ENCODE measurements at places on chromosomes 16 and 17.
A peak's percentile ranks its signal among the peaks of the same experiment; 100 is the strongest.

GRCh38 chr17:59428916-59429485 is 97.5 kb downstream of the YPEL2 start:
- DNase-seq = no peak

- no peak for DNase-seq
These were observed 59.9 kb downstream of the PRMT7 start for GRCh38 chr16:68370581-68371275.

DNA sequence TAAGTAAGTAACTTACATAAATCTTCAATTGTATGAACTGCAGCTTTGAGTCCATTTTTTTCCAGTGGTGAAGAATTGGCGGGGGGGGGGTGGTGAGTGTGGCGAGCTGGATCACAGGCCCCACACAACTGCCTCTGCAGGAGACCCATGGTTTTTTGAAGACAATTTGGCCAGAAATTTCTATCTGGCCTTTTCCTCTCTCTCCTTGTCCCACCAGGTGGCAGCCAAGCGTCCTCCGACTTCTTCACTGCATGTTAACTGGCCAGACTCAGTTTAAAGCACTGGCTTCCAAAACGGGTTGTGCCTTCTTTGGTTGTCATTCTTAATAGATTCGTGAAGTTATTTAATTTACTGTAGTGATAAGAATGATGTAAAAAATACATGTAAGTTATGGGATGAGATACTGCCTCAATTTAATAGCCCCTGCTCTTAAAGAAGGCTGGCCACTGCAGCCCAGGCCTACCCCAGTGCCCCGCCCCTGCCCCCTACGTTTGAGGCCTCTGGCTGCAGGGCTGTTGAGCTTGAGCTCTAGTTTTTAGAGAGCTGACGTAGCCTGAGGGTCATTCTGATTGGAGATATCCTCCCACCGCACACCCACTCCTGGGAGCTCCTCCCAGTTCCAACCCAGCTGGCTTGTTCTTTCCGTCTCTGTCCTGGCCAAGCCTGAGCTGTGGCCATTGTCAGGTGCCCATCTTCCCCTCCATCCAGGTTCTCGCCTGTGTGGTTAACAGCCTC is 36.4 kb downstream of the AKAP1 start:
- DNase-seq = peak; percentile 73

- no peak for DNase-seq
These were observed 76.6 kb upstream of the CORO6 start for GRCh38 chr17:29699283-29699682.

GRCh38 chr17:17752821-17753321 is 71.6 kb downstream of the RAI1 start:
- DNase-seq = no peak

DNA sequence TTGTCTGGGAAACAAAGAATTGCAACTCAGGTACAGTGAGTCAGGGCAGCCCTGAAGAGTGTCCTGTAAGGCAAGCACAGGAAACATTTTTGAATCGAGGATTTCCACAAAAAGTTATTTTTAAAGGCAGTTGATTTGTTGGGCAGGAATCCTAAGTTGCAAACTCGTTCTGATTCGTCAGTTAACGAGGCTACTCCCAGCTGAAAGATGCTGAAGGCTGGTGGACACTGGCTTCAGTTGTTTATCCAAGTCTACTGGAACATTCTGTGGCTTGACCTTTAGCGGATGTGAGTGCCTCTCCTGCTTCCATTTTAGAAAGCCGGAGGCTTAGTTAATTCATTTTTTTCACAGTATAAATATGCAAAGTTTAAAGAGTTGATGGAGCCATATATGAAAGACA is 84.2 kb downstream of the KCNJ12 start:
- DNase-seq = peak; percentile 99

GRCh38 chr17:35449371-35449931 is 885 bp upstream of the SLFN13 start:
- DNase-seq = peak; percentile 23

- DNase-seq = no peak
These were observed 333.0 kb downstream of the SEC14L1 start for GRCh38 chr17:77473615-77474226.

- DNase-seq = no peak
These were observed 118.8 kb upstream of the METRNL start for GRCh38 chr17:82960419-82961271.

DNA sequence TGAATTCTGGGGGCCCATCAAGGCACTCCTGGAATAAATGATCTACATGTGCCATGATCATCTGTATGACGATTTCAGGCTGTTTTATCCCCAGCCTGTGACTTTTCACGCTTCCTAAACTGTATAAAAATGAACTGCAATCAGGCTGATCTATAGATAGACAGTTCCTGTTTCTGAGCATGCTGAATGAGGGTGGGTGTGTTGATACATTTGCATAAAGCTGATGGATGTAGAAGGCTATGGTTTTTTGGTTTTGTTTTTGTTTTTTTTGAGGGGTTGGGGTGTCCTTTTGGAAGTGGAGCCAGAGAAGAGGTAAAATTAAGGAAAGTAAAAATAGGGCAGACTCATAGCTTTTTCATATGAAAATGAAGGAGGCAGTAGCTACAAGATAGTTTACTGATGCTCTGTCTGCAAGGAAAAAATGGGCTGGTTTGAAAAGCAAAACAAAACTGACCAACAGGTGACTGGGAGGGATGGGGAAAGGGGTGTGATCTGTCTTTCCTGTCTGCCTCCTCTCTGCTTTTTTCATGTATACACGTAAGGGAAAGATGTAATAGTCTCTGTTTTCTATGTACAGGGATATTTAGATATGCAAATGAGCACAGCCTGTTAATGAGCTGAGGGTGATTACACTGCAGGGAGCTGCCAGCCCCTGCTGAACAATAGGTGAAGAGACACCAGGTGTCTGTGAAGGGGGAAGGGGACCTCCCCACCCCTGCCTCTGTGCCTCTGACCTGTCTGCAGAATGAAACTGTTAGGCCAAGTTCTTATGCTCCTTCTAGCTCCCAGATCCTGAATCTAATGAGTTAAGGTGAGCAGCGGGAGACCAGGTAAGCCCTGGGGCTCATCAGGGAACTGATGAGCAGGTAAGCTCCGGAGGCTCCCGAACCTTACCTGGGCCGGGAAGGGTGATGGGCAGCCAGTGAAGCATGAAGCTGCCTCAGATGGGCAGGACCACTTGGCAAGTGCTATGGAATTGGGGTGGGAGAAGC is 46.6 kb upstream of the LYRM9 start:
- DNase-seq = no peak

DNA sequence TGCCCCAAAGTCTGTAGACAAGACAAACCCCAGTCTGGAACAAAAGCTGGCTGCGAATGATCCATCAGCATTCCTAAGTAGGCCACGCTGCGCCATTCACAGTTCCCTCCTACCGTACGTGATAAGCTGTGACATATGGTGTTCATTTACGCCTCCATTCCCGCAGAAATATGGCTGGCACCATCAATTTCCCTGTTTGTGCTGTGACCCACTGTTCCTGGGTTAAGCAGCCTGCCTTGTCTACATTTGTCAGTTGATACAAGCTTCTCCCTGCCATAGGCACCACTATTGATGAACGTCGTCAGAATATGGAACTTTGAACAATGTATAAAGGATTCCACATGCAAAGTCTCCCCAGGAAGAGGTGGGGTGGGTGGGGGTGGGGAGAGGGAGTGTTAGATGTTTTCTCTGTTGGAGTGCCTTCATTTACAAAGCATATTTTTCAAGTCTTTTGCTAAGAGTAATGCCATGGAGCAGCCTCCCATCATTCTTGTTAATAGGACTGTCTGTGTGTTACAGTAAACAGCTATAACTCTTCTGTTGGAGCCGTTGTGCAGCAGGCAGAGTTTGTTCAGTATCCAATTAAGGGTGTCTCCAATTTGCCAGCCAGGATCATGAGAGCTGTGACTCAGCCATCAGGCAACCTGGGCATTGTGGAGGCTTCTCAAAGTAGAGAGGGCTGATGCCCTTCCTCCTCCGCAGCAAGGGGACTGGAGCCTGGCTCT is 294.6 kb downstream of the TMEM114 start:
- no peak for DNase-seq

DNA sequence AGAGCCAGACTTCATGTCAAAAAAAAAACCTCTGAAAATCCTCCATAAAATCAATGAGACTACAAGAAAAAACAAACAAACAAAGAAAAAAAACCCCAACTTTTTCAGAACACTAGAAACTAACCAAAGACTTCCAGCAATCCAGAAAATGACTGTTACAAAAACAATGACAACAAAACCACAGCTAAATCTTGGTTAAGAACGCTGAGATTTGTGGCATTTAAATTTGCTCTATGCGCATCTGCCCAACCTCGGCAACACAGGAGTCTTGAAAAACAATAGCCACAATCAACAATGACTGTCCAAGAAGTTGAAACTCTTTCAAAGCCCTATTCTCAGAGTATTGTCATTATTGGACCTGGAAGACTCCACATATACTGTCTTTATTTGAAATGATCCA is 402.4 kb downstream of the ZFHX3 start:
- DNase-seq = no peak

DNA sequence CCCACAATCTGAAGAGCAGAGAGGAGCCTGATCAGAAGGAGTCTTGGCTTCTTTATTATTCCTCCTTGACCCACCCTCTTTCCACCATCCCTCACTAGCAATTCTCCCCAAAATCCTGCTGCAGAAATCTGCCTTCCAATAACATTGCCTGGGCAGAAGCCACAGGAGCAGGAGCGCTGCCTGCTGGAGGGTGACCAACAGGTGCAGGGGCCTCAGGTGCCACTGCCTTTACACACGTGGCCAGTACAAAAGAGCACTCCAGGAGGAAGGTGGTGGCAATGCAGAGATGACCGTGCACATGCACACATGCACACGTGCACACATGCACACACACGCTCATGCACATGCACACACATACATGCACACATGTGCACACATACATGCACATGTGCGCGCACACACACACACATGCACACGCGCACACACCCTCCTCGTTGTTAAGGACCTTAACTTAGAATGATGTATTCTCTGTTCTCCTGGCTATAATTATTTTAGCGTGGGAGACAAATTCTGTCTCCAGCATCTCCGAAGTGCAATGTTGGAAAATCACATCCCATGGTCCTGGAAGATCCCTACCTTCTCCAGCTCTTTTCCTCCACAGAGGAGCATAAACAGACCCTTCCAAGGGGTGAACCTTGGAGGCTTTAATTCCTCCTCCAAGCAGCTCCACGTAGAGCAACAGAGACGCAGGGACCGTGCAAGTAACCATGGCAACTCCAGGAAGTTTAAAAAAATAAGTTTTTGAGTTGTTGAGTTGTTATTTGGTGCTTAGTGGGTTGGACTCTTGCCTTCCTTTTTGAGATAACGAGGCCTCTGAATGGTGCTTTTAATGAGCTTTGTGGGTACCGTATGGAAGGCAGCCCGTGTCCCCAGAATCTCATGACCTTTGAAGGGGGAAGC is 12.6 kb downstream of the RBFOX3 start:
- no peak for DNase-seq

- no peak for DNase-seq
These were observed 68.8 kb downstream of the LYRM1 start for GRCh38 chr16:20969386-20969785.

- DNase-seq = peak; percentile 91
These were observed at the start of gene RPAIN for GRCh38 chr17:5419959-5420653. Gene RPAIN (plus strand): TSS chr17:5420182. CDS start chr17:5420211, 29 bp downstream.

- peak; percentile 63 for DNase-seq
These were observed 69.2 kb upstream of the KIFC3 start for GRCh38 chr16:57871456-57871855.

GRCh38 chr17:35345445-35345925 is 27.9 kb downstream of the SLFN11 start:
- no peak for DNase-seq

GRCh38 chr17:75064867-75065561 is 18.0 kb downstream of the KCTD2 start:
- no peak for DNase-seq

DNA sequence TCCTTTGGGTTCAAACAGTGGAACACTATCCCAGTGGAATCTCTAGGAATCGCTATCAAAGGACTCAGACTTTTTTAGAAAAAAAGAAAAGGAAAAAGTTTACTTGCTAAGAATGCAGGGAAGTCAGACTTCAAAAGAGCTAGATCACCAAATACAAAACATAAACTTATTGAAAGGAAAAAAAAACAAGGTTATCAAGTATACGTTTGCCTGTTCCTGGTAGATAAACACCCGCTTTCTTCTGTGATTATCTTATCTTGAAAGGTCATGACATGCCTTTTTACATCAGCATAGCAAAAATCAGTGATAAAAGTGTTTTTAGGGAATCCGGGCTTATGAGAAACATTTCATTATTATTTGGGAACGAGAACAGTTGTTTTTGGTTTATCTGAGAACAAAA is 129.3 kb upstream of the TMEM97 start:
- no peak for DNase-seq

DNA sequence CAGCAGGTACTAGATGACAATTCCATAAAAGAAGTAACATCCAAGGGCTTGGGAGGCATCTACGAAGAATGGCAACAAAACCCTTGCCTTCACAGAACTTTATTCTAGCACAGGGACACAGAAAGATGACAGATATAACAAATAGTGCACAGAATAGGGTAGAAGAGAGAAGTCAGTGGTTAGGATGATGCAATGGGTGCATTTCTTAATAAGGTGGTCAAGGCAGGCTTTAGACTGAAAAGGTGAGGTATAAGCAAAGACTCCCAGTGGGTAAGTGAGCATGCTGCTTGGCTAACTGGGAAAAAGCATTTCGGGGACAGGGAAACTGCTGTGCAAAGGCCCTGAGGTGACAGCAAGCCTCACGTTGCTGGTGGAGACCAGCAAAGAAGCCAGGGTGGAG is 175.9 kb downstream of the XYLT1 start:
- no peak for DNase-seq

DNA sequence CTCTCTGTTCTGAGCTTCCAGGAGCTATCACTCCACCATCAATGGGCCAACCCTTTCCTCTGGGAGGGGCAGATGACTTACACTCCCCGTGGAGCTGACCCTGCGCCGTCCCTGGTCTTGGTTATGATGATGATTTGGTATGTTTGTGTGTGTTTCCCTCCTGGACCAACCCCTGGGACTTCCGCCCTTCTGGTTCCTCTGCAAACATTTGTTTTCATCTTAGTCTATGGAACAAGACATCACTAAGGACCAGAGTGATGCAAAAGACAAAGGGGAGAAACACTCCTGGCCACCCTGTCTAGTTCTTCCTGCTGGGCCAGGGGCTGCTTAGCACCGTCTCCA is 13.7 kb downstream of the CBX4 start:
- DNase-seq = no peak

- peak; percentile 31 for DNase-seq
These were observed 45.7 kb upstream of the FAM20A start for GRCh38 chr17:68646626-68647526.

Measured in choroid plexus epithelial cell (primary cell).